ENCODE measurements at places on chromosomes 13 and 19.

GRCh38 chr13:50898338-50898737 lies 11.3 kb upstream of the RNASEH2B start:
- DNase-seq = no peak

DNA sequence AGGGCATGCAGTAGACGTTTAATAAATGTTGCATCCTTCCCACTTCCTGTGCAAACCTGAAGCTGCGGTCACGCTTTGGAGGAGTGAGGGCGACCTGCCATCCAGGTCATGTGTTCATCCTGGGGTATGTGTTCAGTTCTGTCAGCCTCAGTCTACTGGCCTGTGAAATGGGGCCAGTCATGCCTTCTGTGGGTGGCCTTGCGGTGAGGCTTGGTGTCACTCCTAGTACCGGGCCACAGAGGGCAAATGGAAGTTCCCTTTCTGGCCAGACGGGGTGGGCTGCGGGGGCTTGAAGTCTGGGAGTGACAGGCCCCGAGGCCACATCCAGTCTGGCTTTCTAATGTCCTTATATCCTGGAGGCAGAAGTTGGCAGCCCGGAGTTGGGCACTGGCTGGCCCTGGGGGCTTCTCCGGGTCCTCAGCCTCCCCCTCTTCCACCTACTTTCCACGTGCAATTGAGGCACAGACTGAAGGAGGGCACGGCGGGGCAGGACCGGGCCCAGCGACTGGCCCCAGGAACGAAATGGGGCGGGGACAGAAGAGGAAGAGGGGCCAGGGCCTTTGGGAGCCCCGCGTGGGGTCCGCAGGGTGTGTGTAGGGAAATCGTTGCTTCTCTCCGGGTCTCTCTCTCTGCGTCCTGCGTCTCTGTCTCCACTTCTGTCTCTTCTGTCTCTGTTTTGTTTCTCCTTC lies 11.1 kb downstream of the PDE4A start:
- peak; percentile 54 for DNase-seq

GRCh38 chr19:44207126-44207803 lies 5.1 kb upstream of the ZNF227 start:
- peak; percentile 87 for DNase-seq

DNA sequence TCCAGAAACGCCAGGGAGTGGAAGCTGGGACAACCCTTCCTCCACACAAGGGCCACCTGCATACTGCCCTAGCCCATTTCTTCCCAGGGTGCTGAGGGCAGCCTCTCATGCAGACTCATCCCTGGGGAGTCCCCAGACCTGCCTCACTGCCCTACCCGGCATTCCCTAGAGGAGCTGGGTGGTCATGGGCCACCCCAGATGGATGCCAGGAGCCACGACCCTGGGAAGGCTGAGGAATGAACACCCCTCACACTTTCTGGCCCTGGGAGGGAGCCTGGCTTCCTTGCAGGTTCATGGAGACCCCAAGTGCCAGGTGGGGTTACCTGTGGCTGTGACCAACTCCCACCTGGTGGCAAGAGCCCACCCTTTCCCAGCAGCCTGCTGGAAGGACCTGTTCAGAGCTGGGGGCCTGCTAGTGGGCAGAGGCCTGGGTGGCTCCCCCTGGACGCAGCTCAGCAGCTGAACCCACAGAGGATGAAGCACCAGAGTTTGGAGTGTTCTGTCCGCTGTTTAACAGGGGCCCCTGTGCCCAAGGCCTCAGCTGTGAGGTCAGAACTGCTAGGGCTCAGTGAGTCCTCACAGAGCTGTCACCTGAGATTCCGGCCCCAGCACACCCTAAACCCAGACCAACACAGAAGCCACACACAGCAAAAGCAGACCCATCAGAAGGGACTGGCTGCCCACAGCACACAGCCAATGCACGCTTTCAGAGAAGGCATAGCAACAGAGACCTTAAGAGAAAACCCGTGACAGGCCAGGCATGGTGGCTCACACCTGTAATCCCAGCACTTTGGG lies 6.6 kb downstream of the ACP4 start:
- DNase-seq = no peak

DNA sequence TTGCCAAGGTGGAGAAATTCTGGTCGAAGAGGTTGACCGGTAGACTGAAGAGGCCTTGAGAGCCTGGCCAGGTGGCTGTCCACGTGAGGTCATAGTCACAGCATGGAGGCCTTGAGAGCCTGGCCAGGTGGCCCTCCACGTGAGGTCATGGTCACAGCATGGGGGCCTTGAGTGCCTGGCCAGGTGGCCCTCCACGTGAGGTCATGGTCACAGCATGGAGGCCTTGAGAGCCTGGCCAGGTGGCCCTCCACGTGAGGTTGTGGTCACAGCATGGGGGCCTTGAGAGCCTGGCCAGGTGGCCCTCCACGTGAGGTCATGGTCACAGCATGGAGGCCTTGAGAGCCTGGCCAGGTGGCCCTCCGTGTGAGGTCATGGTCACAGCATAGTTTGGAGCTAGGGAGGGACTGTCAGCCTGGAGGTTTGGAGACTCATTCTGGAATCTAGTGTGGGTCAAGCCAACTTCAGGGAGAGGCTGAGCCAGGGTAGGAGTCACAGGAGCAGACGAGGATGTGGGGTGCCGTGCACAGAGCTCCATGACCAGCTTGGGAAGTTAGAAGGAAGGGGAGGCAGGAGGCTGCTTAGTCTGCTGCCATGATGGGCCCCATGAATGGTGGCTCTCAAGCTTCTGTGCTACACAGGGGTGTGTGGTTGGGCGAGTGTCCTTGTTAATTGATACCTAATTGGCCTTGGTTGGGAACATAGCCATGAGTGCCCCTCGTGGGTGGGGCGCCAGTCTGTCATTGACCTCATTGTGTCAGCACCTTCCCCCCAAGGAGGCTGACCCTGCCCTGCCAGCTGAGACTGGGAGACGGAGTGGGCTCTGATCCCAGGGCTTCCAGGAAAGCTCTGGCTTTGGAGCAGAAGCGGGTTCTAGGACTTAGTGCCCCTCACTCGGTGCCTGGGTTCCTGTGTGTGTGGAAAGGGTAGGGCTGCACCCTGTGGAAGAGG lies 4.0 kb downstream of the LENG9 start:
- no peak for DNase-seq

- no peak for DNase-seq
Observed at GRCh38 chr19:6877766-6878165, 9.6 kb upstream of the ADGRE1 start.
